ENCODE measurements at places on chromosomes 7 and 10. TPM values are rescaled to one million over a fixed set of nuclear protein-coding genes. Genes with fewer than 3 reads are reported as not detected.

DNA sequence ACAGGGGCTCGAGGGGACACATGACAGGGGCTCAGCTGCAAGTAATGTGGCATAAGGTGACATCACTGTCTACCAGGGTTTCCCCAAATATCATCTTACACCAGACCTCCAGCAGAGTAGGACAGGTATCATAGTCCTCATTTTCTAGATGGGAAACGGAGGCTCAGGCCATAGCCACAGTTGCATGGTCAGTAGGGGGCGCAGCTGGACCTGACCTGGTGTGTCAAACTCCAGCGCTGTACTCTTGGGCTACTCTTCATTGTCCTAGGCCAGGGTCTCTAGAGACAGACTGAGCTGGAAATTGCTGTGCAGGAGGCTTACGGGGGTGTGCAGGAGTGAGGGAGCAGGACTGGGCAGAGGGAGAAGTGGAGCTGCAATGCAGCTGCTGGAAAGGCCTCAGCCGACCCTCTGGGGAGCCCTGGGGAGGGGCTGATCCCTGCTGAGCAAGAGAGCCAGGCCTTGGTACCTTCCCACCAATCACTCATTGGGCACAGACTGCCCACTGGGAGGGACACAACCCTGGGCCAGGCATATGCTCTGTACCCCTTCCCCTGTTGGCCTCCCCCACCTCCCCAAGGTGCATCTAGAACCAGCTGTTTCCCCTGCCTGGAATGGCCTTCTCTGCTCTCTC is 89.9 kb downstream of the CDH23 start:
- no peak overlapping the region for H3K4me3 ChIP-seq
- no peaks in the 10 kb centered on the region for H3K27me3 ChIP-seq
- H3K4me1 ChIP-seq, result no peaks in the 10 kb centered on the region
- no peak for DNase-seq
- H3K27ac ChIP-seq, result no peak overlapping the region
- no peaks in the 10 kb centered on the region for H3K36me3 ChIP-seq

- H3K4me3 ChIP-seq, result no peak overlapping the region
- H3K27ac ChIP-seq, result no peak overlapping the region
- H3K36me3 ChIP-seq, result no peaks in the 10 kb centered on the region
- no peak for DNase-seq
These were observed 79.1 kb downstream of the NAMPT start for GRCh38 chr7:106205621-106206222.

ADRA2A gene
- 3.9 TPM for total RNA-seq

GRCh38 chr7:30920021-30920583 is 8.4 kb downstream of the AQP1 start:
- no peak overlapping the region for H3K4me3 ChIP-seq
- H3K36me3 ChIP-seq, result peaks cover 32% of the 10 kb centered on the region
- DNase-seq, result peak; percentile 62
- no peaks in the 10 kb centered on the region for H3K27me3 ChIP-seq
- H3K4me1 ChIP-seq, result peaks cover 56% of the 10 kb centered on the region
- peak overlapping the region; percentile 90 for H3K27ac ChIP-seq

GRCh38 chr7:121341933-121342332 is 13.1 kb downstream of the WNT16 start:
- H3K36me3 ChIP-seq, result peaks cover 10% of the 10 kb centered on the region
- H3K27me3 ChIP-seq, result no peaks in the 10 kb centered on the region
- H3K4me1 ChIP-seq, result no peaks in the 10 kb centered on the region
- no peak overlapping the region for H3K4me3 ChIP-seq
- H3K27ac ChIP-seq, result no peak overlapping the region
- no peak for DNase-seq

DNA sequence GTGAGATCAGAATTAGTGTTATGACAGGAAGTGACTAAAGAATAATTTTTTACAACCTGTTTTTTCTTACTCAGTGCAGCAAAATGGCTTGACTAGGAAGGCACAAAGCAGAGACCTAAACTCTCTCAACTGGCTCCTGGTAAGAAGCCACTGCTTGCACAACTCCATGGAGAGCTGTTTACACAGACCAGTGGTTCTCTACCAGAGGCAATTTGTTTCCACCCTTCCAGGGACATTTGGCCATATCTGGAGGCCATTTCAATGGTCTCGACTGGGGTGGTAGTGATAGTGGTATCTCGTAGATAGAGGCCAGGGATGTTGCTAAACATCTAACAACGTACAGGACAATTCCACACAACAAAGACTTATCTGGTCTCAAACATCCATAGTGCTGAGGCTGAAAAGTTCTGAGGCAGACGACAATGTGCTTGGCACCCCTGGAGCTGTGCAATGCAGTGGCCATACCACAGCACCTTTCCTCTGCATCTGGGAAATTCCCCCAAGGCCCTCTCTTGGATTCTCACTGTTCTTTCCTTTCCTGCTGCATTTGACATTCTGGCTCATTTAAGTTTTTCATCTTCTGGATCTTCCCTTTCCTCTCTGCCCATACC is 105.4 kb upstream of the LAMB4 start:
- no peaks in the 10 kb centered on the region for H3K4me1 ChIP-seq
- H3K36me3 ChIP-seq, result no peaks in the 10 kb centered on the region
- H3K4me3 ChIP-seq, result no peak overlapping the region
- DNase-seq, result no peak
- no peaks in the 10 kb centered on the region for H3K27me3 ChIP-seq

BLVRA gene
- total RNA-seq, result 101 TPM

NPSR1 gene
- not detected for total RNA-seq

DNA sequence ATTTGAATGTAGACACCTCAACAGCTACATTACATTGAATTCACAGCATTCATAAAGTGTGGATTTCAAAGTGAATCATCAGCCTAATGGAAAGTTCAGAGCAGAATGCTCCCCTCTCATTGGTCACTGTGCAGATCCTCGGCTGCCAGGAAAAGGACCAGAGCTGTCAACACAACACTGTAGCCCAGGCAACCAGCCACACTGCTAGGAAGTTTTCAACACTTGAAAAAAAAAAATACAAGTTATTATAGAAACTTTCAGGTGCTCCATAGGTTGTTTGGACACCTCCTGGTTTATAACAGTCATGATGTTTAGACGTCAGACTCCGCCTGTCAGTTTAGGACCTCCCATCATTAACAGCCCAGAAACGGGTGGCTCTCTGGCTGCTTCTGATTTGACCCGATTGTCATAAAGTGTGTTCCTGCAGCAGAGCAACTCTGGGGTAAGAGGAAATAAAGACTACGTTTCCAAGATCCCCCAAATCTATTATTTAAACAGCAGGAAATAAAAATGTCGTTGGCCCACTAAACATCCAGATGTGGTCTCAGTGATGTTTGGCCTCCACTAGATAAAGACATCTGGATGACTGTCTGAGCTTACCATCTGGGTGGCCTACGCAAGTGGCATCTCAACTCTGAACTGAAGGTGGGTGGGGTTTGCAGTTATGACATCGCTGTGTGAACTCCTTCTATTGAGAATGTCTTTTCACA is 117.4 kb downstream of the CABCOCO1 start:
- DNase-seq, result peak; percentile 83
- H3K27me3 ChIP-seq, result no peaks in the 10 kb centered on the region
- no peak overlapping the region for H3K4me3 ChIP-seq
- H3K4me1 ChIP-seq, result peaks cover 15% of the 10 kb centered on the region
- H3K27ac ChIP-seq, result peak overlapping the region; percentile 61

DNA sequence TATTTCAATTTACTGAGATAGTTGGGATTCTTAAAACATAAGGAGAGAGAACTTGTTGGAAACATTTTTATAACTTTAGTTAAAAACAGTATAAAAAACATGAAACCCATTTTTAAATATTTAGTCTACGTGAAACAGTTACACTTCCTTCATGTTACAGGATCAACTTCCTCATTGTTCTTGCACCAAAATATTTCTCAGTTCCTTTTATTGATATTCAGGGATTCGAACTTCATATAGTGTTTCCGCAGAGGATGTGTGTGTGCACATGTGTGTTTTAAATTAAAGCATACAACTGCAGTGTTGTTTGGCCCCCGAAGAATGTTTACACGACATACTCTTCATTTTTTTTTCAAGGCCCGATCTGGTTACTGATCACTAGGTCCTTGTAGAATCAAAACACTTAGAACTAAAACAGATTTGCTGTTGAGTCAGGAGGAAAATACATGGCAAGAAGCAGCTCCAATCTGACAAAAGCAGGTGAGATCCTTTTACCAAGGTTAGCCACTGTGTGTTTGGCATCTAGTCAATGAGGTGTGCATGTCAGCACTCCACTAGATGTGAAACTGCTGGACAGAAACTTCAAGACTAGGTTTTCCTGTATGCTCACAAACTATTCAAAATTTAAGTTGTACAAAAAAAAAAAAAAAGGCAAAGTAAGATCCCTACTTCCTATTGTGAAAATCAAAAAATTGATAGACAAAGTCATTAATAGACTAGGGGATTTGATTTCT is 60.4 kb downstream of the INSYN2A start:
- no peaks in the 10 kb centered on the region for H3K27me3 ChIP-seq
- no peak overlapping the region for H3K4me3 ChIP-seq
- H3K27ac ChIP-seq, result no peak overlapping the region
- no peaks in the 10 kb centered on the region for H3K4me1 ChIP-seq

Measured in sigmoid colon (tissue), 7 donors.